ENCODE measurements at places on chromosomes 12 and 14.

DNA sequence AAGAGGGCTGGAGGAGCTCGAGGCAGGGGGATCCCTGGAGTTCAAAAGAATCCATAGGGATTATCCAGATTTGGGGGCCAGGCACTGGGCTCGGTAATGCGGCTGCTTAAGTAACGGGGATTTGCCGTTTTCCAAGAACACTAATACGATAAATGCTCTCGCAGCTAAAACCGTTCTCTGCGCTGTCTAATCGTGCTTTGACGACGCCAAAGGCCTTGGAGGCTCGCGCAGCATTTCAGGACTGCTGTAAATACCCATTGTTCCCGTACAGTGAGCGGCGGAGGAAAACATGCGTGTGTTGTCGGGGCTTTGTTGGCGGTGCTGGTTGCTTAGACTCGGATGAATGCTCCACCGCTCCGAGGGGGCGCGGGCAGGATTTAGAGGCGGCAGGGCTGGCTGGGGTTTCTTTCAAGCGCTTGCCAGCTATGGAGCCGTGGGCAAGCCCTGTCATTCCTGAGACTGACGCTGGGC lies 26.2 kb downstream of the DIO3 start:
- no peak for DNase-seq

GRCh38 chr14:96103560-96104460 lies 64.6 kb downstream of the C14orf132 start:
- no peak for DNase-seq

DNA sequence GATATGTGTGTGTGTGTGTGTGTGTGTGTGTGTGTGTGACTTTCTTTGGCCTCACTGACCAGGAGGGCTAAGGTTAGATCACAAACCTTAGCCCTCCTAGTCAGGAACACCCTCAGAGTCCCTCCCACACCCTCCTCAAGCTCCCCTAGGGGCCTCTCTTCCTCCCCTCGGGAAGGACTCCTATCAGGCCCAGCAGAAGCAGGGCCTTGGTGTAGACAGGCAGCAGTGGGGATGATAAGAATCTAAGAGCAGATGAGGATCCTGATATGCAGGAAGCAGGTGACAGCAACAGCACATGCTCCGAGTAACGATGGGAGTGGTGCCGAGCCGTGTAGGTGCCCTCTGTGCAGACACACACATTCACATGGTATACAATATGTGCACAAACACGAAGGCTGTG lies 20.7 kb downstream of the PLEK2 start:
- peak; percentile 86 for DNase-seq

DNA sequence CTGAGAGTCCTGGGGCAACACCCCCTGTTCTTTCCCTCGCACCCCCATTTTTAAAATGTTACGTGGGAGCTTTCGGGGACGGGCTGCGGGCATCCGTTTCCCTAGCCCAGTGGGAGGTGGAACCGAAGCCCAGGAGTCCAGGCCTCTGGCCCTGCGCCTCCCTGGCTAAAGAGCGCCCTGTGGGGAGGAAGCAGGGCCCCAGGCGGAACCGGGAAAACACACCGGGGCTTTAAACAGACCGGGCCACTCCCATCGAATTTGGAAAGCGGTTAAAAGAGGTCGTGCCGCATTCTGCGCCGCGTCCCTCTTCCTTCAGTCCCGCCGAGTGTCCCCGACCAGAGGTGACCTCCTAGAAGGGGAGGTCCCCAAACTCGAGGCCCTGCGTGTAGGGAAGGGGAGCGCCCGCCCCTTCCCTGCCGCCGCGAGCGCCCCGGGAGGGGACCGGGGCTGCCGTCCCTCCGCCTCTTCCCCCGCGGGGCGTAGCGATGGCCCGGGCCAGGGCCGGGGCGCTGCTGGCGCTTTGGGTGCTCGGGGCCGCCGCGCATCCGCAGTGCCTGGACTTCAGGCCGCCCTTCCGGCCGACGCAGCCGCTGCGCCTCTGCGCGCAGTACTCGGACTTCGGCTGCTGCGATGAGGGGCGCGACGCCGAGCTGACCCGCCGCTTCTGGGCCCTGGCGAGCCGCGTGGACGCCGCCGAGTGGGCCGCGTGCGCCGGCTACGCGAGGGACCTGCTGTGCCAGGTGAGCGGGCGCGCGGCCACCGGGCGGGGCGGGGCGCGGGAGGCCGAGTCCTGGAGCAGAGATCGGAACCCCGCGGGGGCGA lies at the start of gene HHIPL1:
Gene HHIPL1, plus strand, starts transcription at position 407 of the 822 bp plus-strand sequence. Its CDS starts 79 bp downstream, at position 486.
- no peak for DNase-seq

DNA sequence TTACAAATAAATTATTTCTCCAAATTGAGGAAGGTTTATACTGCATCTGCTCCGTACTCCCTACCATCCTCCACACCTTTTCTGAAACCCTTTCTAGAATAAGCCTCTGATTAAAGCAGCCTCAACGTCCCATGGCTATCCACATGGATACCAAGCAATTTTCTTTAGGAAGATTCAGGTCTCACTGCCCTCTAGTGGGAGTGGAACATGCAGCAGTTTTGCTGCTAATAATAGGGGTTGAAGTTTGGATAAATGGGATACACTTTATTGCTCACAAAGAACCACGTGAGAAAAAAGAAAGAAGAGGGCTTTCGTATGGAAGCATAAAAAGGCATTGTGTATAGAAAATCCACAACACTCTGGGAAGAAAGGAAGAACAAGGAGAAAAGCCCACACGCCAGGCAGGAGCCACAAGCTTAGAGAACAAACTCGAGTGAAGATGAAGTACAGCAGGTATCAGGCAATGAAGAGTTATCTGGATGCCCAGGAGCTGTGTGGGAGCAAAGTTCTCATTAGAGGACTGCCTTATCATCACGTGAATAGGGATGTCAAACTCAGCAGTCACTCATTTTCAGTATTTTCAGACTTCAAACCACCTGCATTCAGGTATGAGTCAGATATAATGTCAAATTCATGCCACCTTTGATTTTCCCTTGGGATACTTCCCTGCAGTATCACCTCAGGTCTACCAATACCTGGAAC lies 45.8 kb downstream of the CCER1 start:
- no peak for DNase-seq

DNA sequence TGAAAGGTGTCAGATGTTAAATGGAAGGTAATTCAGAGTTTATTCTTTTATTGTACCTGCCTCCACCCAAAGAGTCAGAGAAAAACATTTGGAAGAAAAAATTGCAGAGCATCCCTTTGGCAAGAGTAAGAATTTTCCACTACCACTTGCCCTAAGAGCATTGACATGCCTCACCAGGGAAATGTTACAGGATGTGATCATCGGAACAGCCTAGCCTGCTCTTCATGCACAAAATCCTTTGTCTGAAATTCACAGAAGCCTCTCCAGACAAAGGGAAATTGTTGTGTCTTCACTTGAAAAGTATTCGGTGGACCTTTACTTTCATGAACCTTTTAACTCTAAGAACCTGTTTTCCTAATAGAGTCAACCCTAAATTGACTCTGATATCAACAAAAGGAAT lies 36.9 kb downstream of the ATP2A2 start:
- no peak for DNase-seq

DNA sequence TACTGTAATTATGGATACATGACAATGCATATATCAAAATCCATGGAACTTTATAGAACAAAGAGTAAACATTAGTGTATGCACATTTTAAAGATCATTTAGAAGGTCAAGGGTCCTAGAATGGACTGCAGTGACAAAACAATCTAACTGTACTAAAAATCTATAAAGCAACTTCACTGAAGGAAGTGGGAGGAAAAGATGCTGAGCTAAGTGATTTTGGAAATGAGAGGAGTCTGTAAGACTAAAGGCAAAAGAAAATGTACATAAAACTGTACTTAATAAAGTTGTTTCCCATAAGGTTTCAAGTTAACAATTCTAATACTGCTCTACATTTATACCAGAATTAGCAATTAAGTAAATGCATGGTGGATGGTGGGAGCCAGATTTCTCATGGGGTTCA lies 46.9 kb upstream of the HIF1A start:
- no peak for DNase-seq

DNA sequence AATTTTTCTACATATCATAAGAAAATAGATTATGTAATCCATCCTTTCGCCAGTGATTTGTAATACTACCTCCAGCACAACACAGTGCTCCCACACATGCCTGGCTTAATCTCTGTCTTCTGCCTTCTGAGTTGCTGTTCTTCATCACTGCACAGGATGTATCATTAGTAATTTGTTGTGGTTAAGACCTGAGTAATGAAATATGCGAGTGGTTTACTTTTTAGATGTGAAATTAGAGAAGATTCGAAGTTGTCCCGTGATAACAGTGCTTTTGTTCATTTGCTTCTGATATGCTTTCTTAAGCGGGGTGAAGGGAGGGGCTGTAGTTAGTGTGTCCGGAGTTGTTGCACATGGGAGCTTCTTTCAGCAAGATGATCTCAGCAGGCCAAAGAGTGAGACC lies 18.1 kb downstream of the KRT85 start:
- DNase-seq: no peak

- no peak for DNase-seq
Measured at GRCh38 chr12:82758749-82759330, 72.1 kb downstream of the TMTC2 start.

DNA sequence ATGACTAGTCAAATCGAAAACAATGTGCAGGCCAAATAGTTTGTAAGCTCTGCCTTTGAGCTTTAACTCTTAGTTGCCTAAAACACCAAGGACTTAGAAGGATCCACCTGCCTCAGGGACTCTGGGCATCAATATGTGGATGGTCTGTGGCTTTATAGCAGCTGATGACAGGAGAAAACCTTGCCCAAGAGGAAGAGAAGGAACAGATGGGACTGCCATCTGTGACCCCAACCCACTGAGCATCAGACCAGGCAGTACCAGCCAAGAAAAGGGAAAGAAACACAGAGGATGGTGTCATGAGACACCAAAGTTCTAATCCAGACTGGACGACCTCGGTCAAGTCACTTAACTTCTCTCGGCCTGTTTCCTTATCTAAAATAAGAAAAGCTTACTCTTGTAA lies 12.7 kb downstream of the TGFB3 start:
- no peak for DNase-seq

DNA sequence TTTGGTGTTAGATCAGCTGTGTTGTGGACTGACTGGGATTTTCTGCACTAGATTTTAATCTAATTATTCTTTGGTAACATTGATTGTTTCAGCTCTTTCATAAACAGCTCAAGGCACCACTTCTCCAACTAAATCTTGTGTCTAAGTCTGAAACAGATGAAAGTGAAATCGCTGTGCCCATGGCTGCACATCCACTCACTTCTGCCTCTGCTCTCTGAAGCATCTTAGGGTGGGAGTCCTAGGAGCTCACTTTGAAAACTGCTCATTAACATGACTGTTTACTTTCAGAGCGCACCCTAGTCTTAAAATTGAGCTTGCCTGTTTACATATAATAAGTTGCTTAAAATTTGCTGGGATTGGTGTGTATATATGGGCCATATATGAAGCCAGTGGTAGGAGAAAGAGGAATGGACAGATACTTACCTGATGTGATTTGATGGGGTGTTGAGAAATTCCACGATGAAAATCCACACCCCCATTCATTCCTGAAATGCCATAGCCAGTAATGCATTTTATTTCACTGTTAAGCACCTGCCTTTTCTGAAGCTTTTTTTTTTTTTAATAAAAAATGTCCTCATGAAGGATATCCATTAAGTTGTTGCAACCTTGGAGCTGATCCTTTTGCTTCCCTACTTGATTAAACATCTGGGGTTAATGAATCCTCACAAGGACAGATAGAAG lies 52.8 kb downstream of the PPFIBP1 start:
- no peak for DNase-seq

All from Jurkat, Clone E6-1 (cell line).